ENCODE measurements at places on chromosomes 7 and 10.

DNA sequence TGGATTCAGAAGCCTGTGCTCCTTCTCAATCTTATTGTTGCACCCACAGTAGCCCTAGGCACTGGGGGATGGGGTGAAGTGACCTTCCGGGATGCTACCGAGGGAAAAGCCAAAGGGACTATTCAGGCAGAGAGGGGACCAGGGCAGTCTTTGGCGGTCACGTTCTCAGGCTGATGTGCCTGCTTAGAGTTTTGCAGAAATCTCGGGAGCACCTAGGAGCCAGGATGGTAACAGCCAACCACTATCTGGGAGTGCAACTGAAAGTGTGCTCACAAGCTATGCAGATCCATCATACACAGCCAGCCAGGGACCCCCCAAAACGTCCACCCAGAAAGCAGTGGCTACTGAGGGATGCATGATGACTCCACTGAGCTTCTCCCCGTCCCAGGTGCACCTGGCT is 52.4 kb downstream of the CXCL12 start:
- no peaks in the 10 kb centered on the region for H3K4me1 ChIP-seq
- no peak overlapping the region for H3K4me3 ChIP-seq
- DNase-seq = no peak
- H3K27me3 ChIP-seq = no peaks in the 10 kb centered on the region
- H3K36me3 ChIP-seq = no peaks in the 10 kb centered on the region

GRCh38 chr10:31381171-31381570 is 62.2 kb downstream of the ZEB1 start:
- H3K27me3 ChIP-seq = no peaks in the 10 kb centered on the region
- H3K36me3 ChIP-seq = no peaks in the 10 kb centered on the region
- DNase-seq = no peak
- no peak overlapping the region for H3K27ac ChIP-seq

DNA sequence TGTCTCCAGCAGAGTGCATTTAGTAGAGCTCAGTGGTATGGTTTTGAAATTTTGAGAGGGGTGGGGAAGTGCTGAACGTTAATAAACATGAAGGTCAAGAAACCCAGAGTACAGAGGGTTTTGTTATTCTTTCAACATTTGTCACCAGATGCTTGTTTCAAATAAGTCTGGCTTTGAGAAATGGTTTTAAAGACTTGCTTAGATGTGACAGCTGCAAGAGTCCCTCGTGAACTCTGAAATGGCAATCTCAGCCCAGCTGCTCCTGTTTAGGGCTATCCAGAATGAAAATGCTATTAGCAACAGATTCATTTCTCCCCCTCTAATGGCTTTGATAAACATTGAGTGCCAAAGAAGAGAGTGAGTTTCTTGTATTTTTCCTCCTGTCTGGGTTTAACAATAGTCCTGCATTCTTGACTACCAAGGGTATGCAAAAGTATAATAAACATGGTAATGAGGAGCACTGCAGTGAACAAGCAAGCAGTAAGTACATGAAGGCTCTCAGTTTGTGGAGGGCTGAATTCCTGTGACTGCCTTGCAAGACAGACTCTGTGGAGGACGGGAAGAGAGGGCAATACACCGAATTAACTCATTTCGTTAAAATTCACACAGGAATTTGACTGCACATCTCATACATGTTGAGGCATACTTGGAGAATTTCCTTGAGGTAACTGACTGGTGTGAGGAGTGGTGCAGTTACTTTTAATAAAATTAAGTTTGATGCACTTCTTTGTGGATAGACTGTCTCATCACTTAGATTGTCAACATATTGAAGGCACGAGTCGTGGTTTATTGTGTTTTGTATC is 490.9 kb downstream of the REEP3 start:
- no peaks in the 10 kb centered on the region for H3K27me3 ChIP-seq
- DNase-seq = no peak
- no peaks in the 10 kb centered on the region for H3K4me1 ChIP-seq
- no peaks in the 10 kb centered on the region for H3K36me3 ChIP-seq
- H3K27ac ChIP-seq = no peak overlapping the region

- H3K27me3 ChIP-seq = no peaks in the 10 kb centered on the region
- no peak for DNase-seq
- no peaks in the 10 kb centered on the region for H3K4me1 ChIP-seq
- no peak overlapping the region for H3K27ac ChIP-seq
These were observed 227.0 kb upstream of the AOAH start for GRCh38 chr7:36951257-36951697.

GRCh38 chr10:124185084-124185483 is 91.7 kb upstream of the CHST15 start:
- DNase-seq = no peak
- H3K36me3 ChIP-seq = no peaks in the 10 kb centered on the region
- no peak overlapping the region for H3K4me3 ChIP-seq
- H3K27ac ChIP-seq = no peak overlapping the region
- no peaks in the 10 kb centered on the region for H3K4me1 ChIP-seq

- H3K36me3 ChIP-seq = no peaks in the 10 kb centered on the region
- H3K27ac ChIP-seq = no peak overlapping the region
- no peaks in the 10 kb centered on the region for H3K27me3 ChIP-seq
- DNase-seq = peak; percentile 3
- no peaks in the 10 kb centered on the region for H3K4me1 ChIP-seq
These were observed 139.1 kb upstream of the PFKP start for GRCh38 chr10:2927958-2928840.

GRCh38 chr7:100119072-100119969 is at the start of the genes CNPY4 and TAF6:
TSS of gene CNPY4 (plus strand) at chr7:100119634. CDS start at chr7:100119745, 111 bp downstream.
TSS of gene TAF6 (minus strand) at chr7:100119358. CDS start at chr7:100114209, 5,149 bp downstream.
- H3K4me1 ChIP-seq = peaks cover 13% of the 10 kb centered on the region
- peaks cover 16% of the 10 kb centered on the region for H3K36me3 ChIP-seq
- peak; percentile 94 for DNase-seq
- no peaks in the 10 kb centered on the region for H3K27me3 ChIP-seq
- peak within 1 kb of the TSS; percentile 90 for H3K4me3 ChIP-seq

DNA sequence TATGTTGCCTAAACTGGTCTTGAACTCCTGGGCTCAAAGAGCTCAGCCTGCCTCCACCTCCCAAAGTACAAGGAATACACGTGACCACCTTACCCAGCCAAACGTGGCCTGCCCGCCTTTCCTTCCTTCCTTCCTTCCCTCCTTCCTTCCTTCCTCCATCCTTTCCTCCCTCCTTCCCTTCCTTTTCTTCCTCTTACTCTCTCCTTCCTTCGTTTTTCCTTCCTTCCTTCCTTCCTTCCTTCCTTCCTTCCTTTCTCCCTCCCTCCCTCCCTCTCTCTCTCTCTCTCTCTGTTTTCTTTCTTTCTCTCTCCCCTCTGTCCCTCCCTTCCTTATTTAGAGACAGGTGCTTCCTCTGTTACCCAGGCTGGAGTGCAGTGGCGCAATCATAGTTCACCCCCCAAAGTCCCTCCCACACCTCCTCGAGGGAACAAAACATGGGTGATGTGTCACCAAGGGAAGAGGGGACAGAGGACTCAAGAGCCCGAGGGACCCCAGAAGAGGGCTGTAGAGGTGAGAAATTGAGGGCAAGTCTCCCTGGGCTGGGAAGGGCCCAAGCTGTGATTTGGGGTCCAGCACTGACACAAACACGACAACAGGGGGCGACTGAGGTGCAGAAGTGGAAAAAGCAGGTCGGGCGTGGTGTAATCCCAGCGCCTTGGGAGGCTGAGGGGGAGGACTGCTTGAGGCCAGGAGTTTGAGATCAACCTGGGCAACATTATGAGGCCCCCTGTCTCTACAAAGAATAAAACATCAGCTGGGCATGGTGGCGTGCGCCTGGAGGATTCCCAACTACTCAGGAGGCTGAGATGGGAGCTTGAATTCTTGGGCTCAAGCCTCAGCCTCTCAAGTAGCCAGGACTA is 28.1 kb downstream of the EPHB4 start:
- DNase-seq = no peak
- H3K4me3 ChIP-seq = no peak overlapping the region
- no peaks in the 10 kb centered on the region for H3K36me3 ChIP-seq
